Panc1 (cell line): ENCODE measurements at places on chromosomes 16 and 17. TPM values are rescaled to one million over a fixed set of nuclear protein-coding genes. Genes with fewer than 3 reads are reported as not detected.

- DNase-seq, result no peak
Observed at GRCh38 chr17:77558846-77559626, 399.5 kb upstream of the TNRC6C start.

DNA sequence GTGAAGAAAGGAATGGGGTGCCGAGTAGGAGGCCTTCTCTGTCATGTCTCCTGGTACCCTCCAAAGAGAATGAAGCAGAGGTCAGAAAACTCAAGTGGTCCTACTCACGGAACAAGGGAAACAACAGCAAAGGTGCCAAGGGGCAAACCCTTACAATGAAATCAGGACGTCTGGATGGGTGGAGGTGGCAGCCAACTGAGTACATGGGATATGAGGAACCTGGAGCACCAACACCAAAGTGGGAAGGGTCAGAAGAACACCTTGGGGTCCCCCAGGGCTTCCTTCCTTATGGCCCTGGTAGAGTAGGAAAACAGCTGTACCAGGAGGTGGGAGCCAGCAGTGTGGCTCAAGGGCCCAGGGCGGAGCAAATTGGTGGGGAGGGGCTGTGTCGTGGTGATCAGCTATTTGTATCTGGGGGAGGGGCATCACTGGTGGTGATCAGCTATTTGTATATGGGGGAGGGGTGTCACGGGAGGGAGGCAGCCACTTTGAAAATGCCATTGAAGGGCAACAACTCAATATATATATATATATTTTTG is 643 bp downstream of the HIGD1B start:
- DNase-seq, result no peak

DNA sequence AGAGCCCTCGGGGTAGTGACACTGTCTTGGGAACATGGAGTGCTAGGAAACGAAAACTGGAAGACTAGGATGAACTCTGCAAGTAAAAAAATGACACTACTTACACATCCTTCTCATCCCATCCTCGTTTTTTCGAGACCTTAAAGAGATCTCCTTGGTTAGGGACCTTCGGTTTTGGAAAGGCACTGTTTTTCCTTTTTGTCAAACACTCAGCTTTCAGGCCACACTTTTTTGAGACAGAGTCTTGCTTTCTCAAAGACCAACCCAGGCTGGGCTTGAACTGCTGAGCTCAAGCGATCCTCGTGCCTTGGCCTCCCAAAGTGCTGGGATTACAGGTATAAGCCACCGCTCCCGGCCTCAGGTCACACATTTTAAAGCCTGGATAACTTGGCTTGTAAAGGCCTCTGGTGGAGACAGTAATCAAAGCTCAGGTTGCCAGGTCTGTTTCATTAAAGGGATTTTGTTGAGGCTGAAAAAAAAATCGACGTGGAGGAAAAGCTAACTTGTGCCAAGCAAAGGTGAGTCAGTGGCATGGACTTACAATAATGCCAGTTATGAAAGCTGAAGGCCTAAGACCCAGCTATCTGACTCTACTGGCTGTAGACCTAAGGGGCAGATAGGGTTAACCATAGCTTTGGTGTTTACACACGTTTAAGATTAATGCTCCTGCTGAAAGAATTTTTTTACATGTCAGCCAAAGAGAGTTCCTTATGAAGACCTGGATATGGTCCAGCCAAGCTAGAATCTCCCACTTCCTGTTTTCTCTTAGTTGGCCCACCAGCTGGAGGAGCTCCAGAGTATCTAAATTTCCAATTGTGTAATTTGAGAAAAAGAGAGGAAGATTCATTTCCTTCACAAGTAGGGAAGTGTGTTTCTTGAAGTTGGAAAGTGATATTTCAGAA is 823 bp downstream of the NBR1 start:
- DNase-seq, result peak; percentile 28

DNA sequence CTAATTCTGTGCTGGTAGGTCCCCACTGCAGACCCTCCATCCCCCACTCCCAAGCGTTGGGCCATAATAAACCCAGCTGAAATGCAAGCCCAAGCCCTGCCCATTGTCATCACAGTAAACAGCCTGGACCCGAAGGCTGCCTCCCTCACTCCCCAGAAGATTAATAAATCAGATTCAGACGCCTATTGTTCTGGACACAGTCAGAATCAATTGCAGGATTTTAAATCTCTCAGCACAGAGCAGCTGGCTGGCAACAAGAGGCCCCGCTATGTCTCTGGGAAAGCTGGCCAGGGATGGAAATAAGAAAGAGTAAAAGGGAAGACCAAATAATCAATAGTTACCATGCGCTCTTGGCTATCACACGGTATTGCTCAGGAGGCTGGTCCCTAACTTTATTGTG is 93.9 kb downstream of the C17orf67 start:
- no peak for DNase-seq

DNA sequence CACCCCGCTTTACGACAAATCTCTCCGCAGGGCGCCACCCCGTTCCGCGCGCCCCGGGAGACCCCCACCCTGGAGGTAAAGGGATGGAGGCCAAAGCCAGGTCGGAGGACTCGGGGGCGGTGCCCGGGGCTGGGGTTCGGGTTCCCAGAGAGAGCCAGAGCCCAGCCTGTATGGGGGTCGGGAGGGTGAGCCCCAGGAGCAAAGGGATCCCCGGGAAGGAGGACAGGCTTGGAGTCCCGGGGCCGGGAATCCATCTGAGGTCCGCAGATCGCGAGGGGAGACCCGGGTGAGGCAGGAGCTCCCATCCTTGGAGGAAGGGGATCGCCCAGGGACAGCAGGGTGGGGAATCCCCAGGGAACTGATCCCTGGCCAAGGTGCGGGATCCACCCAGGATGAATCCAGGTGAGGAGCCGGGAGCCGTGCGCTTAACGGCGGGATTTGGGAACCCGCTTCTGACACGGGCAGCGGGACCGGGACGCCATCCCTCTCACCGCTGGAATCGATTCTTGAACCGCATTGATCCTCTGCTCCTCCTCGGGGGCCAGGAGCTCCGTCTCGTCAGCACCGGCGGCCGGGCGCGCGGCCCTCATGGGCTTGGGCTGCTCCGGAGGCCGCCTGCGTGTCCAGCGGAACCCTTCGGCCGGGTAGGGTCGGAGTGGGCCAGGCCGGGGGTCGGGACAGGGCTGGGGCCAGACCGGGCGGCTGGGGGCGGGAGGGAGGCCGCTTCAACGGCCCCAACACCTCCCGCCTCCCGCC is at the start of gene MMD:
MMD (minus strand) TSS at position 657 of the 756 bp plus-strand sequence; CDS start at position 517, 140 bp downstream.
- no peak for DNase-seq

GRCh38 chr17:1574697-1575471 is 12.3 kb upstream of the PITPNA start:
- DNase-seq, result no peak

DNA sequence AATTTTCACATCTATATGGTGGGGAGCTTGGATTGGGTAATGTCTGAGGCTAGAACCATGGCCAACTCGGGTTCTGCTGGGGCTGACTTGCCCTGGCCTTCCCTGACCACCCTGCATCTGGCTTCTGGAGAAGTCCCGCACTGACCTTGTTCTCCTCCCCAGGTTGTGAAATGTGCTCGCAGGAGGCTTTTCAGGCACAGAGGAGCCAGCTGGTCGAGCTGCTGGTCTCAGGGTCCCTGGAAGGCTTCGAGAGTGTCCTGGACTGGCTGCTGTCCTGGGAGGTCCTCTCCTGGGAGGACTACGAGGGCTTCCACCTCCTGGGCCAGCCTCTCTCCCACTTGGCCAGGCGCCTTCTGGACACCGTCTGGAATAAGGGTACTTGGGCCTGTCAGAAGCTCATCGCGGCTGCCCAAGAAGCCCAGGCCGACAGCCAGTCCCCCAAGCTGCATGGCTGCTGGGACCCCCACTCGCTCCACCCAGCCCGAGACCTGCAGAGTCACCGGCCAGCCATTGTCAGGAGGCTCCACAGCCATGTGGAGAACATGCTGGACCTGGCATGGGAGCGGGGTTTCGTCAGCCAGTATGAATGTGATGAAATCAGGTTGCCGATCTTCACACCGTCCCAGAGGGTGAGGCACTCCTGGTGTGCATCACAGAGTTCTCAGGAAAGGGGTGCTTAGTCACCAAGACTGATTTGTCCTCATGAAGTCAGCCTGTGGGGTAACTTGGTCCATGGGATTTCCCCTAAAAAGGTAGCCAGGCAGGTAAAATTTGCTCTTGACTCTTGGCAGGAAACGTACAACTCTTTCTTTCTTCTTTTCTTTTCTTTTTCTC is 6.1 kb downstream of the NOD2 start:
- DNase-seq, result no peak

- no peak for DNase-seq
Observed at GRCh38 chr17:63447471-63448009, 1.4 kb upstream of the CYB561 start.

- no peak for DNase-seq
Observed at GRCh38 chr17:80957461-80957941, 34.1 kb upstream of the CHMP6 start.

GRCh38 chr17:82244413-82245133 is 15.7 kb downstream of the SLC16A3 start:
- DNase-seq, result no peak

GRCh38 chr16:89642574-89642973 is 14.9 kb downstream of the CHMP1A start:
- DNase-seq, result no peak

DNA sequence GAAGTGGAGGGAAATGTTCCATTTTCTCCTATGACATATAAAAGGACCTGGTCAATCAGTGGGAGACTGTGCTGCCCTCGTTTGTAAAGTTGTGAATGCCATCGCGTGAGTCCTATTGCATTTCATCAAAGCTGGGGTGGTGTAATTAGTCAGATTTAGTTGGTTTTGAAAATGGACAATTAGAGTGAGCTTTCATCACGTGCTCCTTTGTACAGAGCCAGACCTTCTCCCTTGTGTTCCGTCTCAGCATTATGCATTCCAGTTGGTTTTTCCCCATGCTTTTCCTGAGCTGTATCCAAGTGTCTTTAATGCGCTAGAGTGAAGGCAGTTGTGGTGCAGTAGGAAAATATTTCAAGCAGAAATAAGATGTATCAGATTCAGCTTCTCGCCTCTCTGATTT is 10.4 kb downstream of the SEC14L1 start:
- DNase-seq, result no peak

DNA sequence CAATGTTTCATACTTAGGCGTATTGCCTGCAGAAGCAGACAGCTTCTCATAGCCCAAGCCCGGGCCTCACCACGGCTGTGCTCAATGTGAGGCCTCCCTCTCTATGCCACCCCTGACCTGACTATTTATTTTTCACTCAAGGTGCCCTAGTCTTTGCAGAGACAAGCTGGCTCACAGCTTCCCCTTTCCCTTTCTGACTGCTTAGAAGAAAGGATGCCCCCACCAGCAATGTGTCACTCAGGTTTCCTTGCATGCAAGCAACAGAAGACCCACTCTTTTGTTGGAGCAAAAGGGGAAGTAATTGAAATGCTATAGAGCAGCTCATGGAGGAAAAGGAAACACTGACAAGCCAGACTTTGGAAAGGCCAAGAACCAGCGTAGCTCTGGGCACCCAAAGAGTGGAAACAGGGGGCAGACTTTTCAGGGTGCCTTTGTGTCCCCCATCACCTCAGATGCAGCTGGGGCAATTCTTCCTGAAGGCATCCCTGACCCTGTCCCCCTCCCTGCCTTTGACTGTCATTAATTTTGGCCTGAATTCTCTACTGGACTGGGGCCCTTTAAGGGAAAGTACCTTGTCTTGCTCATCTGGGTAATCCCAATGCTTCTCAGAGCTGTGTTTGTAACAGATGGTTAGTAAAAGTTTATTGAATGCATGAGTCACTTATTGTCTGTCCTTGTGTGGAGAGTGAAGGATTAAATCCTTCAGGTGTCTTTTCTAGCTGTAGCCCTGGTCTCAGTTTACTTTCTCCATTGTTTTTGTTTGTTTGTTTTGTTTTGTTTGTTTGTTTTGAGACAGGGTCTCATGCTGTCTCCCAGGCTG is 17.8 kb downstream of the RGS9 start:
- no peak for DNase-seq

DNA sequence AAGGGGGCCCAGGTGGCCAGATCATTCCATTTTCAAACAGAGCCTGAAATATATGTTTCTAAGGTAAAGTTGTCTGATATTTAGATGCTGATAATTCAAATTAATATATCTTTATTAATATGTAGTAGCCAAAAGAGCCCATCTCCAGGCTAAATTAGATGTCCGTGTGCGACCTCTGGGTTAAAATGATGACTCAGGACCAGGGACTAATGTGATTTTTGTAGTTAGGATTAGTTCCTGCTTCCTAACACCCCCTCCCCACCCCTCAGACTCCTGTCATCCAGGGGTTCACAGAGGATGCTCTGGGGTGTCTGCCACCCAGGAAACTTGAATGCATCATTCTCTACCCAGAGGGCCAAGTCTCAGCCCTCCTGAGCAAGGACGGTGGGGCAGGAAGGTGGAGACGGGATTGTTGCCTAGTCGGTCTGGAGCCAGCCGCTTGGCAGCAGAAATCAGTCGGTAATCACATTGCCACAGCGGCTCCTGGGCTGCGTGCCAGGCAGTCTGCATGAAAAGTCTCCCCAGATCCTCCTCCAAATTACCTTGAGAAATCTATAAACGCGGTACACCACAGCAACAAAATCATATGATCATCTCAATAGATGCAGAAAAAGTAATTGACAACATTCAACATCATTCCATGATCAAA is 29.8 kb downstream of the CNGB1 start:
- no peak for DNase-seq

DNA sequence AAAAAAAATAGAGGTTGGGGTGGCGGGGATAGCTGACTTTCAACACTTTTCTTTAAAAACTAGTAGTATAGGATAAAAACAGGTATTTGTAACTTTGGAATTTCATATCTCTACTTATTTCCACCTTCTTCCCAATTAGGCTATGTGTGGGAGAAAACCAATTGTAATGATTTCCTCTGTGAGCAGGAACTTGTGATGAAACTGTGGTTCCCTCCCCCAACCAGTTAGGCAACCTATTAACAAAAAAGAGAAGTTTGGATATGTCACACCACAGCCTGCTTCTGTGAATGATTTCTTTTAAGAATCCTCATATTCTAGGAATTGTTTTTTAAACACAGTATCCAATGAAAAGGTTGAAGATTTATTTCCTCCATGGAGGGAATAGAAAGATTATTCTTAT is 1.9 kb downstream of the IGSF6 start:
- no peak for DNase-seq

DNA sequence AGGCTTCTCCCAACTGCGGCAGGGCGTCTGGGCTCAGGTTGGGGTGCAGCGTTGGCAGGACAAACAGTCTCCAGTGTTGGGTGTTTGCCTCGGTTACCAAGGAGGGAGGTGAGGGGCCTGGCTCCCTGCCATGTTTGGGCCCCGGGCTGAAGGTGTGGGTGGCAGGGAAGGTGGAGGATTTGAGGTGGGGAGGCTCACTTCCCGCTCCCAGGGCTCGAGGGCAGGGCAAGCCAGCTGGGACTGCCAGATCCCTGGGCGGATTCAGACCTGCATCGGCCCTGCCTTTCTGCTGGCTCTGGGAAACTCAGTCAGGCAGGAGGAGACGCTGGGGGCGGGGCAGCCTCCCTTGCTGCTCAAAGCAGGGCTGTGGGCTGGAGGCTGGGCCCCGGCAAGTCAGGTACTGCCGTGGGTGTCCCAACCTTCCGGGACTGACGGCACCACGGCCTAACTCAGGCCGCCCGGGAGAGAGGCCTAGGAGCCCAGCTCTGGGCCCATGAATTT is 31.3 kb upstream of the KRT17 start:
- DNase-seq, result no peak

The PPP1R27 gene
- total RNA-seq, result not detected

The FOXF1 gene
- total RNA-seq, result 0.10 TPM

The RDM1 gene
- total RNA-seq, result 5.5 TPM

The TPSD1 gene
- total RNA-seq, result 0.26 TPM

The ADGRG1 gene
- 13.1 TPM for total RNA-seq

The B4GALNT2 gene
- not detected for total RNA-seq

The CES5A gene
- total RNA-seq, result not detected

The CDH13 gene
- not detected for total RNA-seq

The RARA gene
- total RNA-seq, result 55.6 TPM
